Stimulated activated CD4-positive, alpha-beta T cell treated with anti-CD3 and anti-CD28 coated beads, Interleukin-1b, Interleukin-23, amount 100 ng/mL, for 24 hours (primary cell): ENCODE measurements at places on chromosomes 4 and X.

DNA sequence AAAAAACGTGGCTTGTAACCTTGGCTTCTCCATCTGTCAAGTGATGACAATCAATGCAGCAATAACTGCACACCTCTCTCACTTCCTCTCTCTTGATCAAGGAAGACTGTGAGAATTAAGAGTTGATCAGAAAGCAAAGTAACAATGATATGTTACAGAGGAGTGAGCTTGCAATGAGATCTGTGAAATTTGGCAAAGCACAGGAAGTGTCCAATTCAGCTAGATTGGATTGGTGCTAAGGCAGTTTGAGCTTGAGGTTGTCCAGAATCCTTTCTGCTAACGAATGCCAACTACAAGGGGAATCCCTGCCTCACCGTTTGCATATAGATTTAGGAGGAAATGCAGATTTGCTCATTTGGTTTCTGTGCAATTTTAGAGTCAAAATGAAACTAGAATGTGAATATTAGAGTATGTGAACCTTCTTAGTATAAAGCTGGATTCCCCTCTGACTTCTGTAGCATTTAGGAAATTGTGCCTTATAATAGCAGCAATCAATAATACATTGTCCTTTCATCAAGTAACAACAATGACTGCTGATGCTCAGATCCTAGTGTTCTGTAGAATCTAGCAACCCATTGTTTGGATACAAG is 346.4 kb downstream of the PTTG2 start:
- peak; percentile 21 for DNase-seq

DNA sequence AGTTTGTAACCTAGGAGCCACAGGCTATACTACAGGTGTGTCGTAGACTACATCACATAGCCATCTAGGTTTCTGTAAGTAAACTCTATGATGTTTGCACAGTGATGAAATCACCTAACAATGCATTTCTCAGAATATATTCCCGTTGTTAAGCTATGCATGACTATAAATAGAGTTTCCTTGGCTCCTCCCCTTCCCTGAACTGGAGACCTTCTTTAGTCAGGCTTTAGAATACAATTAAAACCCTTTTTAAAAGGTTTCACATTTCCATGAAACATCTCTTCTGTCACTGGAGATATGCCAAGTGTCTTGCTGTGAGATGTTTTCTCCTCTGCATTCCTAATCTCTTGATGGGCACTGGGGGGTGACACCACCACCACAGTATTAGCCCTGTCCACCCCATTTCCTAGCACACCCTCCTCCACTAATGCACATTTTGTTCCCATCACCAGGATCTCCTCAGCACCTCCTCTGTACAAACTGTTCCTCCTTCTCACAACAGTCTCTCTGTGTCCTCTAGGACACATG is 334.6 kb upstream of the CPEB2 start:
- no peak for DNase-seq

DNA sequence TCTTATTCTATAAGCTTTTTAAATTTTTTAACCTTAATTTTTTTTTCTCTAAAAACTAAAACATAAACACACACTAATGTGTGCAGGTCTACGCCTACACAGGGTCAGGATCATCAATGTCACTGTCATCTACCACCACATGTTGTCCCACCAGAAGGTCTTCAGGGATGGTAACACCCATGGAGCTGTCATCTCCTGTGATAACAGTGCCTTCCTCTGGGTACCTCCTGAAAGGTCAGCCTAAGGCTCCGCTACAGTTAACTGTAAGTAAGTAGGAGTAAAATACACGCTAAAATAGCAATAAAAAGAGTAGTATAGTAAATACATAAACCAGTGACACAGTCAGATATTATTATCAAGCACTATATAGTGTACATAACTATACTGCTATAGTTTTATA is 45.9 kb upstream of the GPRIN3 start:
- DNase-seq = no peak

DNA sequence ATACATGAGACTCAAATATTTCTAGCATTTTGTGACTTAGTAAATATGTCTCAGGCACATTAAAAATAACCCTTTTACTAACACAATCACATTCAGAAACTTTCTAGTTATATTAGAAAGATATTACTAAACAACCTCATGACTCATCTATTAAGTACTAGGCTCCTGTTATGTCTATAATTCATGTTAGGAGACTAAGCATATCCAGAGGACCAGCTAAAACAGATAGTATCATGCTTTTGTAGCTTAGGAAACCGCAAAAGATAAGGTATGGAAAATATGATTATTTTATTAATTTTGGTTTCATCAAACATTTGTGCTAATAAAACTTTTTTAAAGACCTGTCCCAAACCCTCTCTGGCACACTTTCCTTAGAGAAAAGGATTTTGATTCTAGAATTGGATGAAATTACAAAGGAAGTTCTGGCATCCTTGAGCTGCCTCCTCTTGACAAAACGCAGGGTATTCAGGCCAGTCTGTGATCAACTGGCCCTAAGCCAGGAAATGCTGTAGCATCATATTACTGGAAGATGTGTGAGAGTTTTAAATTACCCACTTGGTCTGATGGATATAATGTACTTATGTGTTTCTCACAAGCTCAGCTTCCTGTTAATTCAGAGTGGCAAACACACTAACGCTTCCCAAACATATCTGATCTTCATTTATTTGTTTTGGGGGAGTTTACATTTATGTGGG is 60.4 kb downstream of the NRK start:
- DNase-seq = no peak

GRCh38 chrX:107298276-107298675 is 91.9 kb downstream of the DNAAF6 start:
- DNase-seq = no peak

DNA sequence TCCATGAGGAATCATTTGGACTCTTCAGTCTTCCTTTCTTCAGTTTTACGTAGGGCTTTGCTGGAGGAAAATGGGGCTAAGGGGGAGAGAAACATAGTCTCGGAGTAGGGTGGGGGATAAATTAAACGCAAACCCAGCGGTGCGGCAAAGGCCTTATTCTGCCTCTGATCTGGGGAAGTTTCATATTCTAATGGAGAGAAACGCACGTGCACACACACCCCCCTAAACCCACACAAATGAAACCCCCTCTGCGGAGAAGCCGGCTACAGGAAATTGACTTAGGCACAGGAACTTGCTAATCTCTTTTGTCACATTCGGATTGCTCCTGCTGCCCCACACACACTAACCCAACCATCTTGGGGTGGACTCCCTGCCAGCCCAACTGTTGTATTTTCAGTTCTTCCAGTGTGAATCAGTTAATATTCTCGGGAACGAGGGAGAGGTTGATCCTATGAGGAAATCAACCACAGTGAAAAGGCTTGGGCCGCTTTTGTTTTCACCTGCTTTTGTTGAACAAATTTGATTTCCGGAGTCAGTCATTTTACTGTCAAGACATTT is at the start of gene RHOH:
Gene RHOH, plus strand, starts transcription at position 308 of the 558 bp plus-strand sequence. CDS start 46,356 bp downstream, outside the sequence.
- peak; percentile 61 for DNase-seq

GRCh38 chr4:24453951-24454350 is 130.4 kb downstream of the DHX15 start:
- DNase-seq = no peak

DNA sequence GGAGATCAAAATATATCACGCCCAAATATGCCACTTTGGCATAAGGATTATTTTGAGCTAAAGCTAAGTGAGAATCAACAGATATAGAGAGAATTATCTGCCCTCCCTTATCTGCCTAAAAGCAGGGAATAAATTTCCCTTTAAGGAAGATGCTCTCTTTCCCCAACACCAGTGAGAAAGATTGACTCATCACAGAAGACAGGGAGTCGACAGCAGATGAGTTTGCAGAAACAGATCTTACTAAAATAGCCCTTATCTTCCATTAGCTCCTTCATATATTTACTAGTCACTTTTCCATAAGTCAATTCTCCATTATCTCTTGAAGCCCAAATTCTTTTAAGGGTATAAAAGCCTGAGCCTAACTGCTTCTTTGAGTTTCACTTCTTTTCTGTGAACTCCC is 156.6 kb downstream of the CAMK2D start:
- DNase-seq = no peak

- no peak for DNase-seq
Observed at GRCh38 chr4:104811727-104812126, 317.0 kb upstream of the CXXC4 start.

GRCh38 chrX:110454336-110454735 is 95.7 kb downstream of the RTL9 start:
- no peak for DNase-seq

DNA sequence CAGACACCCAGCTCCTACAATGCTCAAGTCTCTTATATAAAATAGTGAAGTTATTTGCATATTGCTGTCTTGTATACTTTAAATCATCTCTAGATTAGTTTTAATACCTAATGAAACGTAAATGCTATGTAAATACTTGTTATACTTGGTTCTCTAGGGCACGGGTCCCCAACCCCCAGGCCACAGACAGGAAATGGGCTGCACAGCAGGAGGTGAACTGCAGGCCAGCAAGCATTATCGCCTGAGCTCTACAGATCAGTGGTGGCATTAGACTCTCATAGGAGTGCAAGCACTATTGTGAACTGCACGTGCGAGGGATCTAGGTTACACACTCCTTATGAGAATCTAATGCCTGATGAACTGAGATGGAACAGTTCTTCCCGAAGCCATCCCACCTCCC is 395.9 kb upstream of the EMCN start:
- no peak for DNase-seq

DNA sequence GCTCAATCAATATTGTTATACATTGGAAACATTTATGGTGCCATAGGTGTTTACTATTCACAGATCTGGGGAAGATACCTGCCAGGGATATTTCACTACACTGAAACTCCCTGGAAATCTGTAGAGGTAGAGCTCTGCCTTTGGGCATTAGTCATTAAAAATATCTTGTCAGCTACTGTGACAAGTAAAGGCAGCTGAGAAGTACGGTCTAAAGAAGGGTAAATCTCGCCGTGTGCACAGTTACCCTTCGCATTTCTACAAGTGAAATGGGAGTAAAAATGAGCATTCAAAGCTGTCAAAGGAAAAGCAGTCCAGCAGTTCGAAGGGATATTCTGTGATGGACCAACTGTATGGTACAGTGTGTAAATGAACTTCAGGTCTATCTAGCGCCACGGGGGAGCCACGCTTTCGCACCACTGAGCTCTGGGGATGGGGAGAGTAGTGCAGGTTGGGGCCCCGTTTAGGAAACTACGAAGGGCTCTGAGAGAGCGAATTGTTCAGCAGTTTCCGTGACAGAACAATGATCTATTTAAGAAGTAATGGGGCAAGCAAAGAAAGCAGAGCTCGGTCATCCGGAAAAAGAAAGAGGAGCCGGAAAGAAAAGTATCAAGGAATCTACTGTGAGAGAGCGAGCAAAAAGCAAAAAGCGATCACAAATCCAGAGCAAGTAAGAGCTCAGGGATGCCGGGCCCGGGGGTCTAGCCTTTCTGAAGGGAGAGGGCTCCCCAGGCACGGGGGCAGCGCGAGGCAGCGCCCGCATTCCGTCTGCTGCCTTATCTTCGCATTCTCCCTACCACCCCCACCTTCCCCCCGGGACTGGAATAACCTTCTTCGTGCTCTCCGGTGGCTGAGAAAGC is 646 bp downstream of the TIGD4 start:
- DNase-seq = peak; percentile 3

GRCh38 chrX:97538745-97539144 is 655.0 kb downstream of the RPA4 start:
- no peak for DNase-seq

DNA sequence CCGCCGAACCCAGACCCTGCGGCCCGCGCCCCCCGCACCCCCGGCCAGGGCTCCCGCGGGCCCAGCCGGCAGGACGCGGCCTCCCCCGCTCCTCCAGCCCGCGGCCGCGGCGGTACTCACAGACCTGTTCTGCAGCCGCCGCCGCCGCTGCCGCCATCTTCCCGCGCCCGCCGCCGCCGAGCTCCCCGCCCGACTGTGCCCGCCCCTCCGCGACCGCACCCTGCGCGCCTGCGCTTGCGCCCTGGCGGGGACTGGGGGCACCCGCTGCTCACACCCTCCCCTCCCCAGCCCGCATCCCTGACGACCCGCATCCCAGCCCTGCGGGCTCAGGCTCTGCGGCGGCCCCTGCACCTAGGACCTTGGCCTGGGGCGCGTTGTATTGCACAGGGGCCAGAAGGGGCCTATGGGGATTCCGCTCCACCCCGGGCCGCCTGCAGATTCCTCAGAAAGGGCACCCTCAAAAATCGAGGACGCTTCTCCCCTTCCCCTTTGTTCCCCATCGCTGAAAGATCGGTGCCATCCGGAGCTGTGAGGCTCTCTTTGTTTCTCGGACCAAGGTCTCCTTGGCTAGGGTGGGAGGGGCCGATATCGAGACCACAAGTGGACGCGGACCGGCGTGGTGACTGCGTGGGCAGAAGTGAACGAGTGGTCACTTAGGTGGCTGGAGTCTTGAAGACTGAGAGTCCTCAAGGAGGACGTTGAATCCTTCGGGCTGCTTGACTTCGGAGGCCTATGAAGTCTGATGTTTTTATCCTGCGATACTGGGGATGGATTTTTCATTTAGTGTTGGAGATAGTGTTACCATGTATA is at the start of gene SGCB:
Gene SGCB, minus strand, starts transcription at position 197 of the 810 bp plus-strand sequence. Its CDS starts 40 bp downstream, at position 157.
- DNase-seq = peak; percentile 45

DNA sequence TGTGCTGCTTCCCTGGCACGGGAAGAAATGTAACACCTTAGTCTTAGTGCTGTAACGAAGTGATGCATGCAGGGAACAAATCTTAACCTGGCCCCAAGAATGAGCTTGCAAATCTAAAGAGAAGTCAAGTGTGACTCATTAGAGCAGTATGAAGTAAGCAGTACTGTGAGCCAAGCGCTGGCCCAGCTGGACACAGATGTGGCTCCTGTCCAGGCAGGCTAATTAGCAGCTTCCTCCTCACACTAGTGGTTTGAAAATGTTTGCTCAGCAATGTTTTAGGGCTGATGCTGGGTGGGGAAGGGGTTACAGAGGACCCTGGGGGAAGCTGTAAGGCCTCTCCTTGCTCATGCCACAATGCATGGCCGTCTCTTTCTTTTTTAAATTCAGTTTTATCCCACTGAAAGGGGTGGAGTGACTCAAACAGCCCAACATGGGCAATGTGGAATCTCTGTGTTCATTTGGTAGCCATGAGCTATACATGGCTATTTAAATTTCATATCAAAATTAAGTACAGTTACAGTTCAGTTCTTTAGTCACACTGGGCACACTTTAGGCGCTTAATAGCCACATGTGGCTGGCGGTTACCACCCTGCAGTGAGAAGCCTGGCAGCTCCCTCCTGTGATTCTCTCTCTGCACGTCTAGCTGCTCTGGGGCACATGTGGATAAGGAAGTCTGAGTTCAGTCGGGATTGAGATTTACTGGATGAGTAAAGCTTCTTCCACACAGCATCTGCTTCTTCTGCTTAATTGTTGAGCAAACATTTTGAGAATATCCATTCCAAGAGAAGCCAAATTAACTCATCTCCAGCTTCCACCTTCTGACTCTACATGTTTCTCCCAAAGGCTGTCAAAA is 48.8 kb downstream of the MAP7D2 start:
- no peak for DNase-seq

GRCh38 chr4:153420361-153420760 is 45.8 kb upstream of the TMEM131L start:
- DNase-seq = no peak

DNA sequence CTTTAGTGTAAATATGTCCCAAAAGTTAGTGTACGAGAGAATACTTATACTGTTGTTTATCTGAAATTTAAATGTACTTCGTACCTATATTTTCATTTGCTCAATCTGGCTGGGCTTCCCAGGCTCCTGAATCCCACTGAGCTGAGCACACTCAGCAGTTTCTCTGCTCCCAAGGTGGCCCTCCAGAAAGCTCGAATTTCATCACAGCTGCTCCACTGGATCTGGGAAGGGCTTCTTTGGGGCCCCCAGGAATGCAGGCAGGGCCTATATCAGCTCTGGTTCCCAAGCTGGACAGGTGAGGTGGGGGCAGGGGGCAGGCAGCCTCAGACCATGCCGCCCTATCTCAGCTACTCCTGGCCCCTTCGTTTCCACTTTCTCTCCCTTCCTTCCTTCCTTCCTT is 1.5 kb upstream of the FATE1 start:
- DNase-seq = no peak

- DNase-seq = no peak
Observed at GRCh38 chr4:47031011-47031678, at the start of gene GABRB1. Gene GABRB1, plus strand, starts transcription at chr4:47031567.
